ENCODE measurements at places on chromosomes 7 and 10. TPM values are rescaled to one million over a fixed set of nuclear protein-coding genes. Genes with fewer than 3 reads are reported as not detected.

The OPN4 gene
- not detected for total RNA-seq

DNA sequence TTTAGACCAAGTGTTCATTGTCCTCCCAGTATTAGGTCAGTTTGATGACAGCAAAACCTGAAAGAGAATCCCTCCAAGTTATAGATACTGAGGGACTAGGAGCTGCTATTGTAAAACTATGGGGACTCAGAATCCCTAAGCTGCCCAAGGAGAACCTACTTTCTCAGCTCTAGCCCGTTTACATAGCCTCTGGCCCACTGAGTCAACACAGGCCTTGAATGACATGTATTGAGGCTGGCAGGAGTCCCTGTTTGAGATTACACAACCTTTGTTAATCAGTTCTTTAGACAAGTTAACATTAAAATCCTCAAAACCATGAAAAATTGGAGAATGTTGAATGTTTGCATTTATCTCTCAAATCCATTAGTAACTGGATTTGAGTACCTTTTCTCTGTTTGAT lies 1079.0 kb downstream of the KCNMA1 start:
- no peak for DNase-seq

DNA sequence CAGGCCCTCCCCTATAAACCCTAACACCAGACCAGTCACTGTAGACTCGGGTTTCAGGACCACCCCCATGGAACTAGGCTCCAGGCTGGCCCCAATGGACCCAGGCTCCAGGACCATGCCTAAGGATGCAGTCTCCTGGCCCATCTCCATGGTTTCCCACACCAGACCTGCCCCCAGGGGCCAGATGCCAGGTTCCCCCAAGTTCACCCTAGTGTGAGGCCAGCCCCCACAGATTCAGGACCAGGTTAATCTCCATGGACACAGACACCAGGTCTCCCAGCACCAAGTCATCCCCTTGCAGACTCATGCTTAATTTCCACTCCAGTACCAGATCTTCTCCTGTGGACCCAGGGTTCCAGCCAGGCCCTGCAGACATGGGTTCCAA lies 103.8 kb upstream of the LANCL2 start:
- DNase-seq = no peak

- no peak for DNase-seq
Observed at GRCh38 chr7:116897661-116898060, 35.3 kb downstream of the CAPZA2 start.

- no peak for DNase-seq
Observed at GRCh38 chr7:50650057-50650664, 85.0 kb upstream of the DDC start.

DNA sequence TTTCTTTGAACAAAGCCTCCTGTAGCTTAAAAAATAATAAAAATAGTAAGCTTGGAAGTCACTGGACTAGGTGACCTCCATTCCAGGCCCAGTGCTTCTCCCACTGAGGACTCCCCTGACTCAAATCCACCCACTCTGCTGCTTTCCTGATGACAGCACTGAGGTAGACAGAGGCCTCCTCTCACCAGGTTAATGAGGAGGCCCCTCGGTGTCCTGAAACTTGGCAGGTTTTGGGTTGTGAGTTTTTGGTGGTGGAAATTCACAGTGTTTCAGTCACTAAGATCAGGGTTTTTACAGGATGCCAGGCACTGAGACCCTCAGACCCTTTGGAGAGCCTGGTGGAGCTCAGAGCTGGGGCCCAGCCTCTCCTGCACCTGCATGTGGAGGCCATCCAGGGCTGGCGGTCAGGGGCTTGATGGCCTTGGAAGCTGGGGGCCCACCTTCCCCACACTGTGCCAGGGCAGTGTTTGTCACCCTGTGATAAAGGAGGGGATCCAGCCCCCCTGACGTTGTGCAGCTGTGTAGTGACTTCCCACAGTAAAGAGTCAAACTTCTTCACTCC lies 19.1 kb downstream of the TSPAN14 start:
- DNase-seq = no peak
